Cerebellum (tissue), 4 donors: ENCODE measurements at places on chromosomes 3 and 15. TPM values are rescaled to one million over a fixed set of nuclear protein-coding genes. Genes with fewer than 3 reads are reported as not detected.

GRCh38 chr15:50791486-50791885 is 26.0 kb upstream of the SPPL2A start:
- DNase-seq = no peak

GRCh38 chr3:100898681-100899080 is 94.5 kb downstream of the ABI3BP start:
- no peak for DNase-seq

The TLR9 gene
- 0.09 TPM for total RNA-seq

- DNase-seq = no peak
Measured at GRCh38 chr3:184676927-184677326, 34.9 kb downstream of the MAGEF1 start.

DNA sequence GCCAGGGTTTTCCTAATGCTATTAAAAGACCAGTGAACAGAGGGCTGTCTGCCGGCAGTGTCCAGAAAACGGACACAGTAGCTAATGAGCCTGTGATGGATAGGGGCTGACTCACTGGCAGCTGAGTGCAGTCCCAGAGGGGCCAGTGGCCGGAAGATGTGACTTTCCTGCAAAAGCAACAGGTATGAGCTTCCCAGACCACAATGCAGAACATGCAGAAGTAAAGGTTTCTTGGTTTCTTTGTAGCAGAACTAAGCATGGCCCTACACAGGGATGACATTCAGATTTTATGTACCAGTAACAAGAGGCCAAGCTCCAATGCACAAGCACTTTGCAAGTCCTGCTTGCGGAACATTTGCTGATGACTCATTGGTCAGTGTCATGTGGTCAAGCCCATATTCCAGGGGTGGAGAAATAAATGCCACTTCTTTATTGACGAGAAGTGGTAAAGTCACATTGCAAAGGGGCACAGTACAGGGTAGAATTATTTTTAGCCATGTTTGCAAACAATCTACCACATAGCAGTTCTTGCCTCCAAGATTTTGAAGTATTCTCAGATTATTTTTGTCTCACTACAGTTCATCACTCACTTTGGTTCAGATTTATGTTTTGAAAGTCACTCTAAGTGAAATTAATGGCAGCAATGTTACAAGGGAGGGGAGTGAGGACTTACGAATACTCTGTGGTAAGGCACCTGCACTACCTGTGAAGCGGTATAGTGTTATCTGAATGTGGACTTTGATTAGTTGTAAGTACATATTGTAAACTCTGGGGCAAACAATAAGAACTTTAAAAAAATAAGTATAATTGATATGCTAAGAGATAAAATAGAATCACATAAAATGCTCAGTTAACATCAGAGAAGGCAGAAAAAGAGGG is 263.3 kb downstream of the ABHD5 start:
- DNase-seq = no peak

The GUCA1C gene
- total RNA-seq = not detected

DNA sequence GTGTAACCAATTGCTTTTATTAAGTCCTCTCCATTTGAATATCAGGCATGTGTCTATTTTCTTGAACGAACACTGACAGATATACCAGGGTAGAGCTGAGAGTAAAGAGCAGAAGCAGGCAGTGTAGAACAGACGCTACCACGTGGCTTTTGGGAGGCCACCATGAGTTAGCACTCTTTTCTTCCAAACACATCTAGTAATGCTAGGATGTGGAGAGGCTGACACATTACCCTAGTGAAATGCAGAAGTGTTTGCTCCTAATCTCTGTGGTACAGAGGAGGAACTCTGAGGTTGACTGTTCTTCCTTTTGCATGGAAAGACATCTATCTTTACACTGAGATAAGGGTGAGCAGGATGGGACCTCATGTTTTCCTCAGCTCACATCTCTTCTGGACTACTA is 216.3 kb downstream of the SATB1 start:
- DNase-seq = no peak

The HCN4 gene
- 5.9 TPM for total RNA-seq

DNA sequence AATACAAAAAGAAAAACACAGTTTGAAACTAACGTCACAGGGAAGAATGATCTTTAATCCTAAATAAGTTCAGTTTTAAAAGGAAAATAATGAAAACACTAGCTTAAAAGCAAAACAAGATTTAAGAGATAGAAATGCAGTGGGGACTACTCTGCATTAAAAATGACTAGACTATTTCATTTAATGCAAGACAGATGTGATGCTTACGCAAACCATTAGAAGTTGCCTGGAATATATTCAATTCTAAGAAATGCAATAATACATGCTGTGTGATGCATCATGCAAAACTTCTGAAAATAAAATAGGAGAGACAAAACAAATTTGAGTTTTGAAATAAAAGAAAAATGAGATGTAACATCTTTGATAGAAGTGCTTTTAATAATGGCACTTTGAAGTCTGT is 97.6 kb upstream of the STRIT1 start:
- DNase-seq = no peak

- DNase-seq = no peak
Measured at GRCh38 chr3:146692254-146692653, 87.1 kb upstream of the PLSCR5 start.

DNA sequence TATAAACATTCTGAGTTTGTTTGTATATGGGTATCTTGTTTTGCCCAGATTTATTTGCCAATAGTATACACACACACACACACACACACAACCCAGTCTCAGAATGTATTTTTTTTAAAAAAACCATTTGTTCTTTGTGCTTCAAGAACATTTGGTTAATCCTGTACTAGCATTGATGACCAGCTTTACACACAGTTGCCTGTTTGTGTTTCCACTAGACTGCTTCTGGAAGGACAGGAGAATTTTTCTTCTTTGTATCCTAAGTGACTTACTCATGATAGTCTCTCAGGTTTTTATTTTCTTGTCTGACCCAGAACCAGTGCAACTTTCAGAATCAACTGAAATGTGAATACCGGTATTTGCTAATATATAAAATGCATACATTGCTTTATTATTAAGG is 40.5 kb downstream of the U2SURP start:
- DNase-seq = no peak

GRCh38 chr3:156108616-156109015 is 11.8 kb upstream of the KCNAB1 start:
- no peak for DNase-seq

- no peak for DNase-seq
Measured at GRCh38 chr3:129112308-129113052, 9.1 kb downstream of the RAB43 start.

DNA sequence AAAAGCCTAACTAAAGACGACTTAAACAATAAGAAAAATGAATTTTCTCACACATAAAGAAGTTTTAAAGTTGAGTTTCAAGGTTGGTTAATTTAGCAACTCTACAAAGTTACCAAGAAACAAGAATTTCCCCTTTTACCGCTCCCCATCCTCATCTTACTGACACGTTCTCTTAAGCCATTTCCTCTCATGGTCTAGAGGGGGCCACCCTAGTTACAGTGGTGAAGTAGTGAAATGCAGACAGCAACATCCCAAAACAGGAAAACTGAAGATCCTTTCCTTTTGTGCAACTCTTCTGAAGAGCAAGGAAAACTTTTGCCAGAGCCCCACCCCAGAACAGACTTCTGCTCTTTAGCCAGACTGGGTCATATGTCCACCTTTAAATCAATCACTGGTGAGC is 17.3 kb upstream of the SOX14 start:
- no peak for DNase-seq

- no peak for DNase-seq
Measured at GRCh38 chr3:129519896-129520715, 8.3 kb upstream of the RHO start.

- no peak for DNase-seq
Measured at GRCh38 chr3:182989566-182989965, 9.2 kb upstream of the DCUN1D1 start.
